ENCODE measurements at places on chromosomes 11 and 22.

DNA sequence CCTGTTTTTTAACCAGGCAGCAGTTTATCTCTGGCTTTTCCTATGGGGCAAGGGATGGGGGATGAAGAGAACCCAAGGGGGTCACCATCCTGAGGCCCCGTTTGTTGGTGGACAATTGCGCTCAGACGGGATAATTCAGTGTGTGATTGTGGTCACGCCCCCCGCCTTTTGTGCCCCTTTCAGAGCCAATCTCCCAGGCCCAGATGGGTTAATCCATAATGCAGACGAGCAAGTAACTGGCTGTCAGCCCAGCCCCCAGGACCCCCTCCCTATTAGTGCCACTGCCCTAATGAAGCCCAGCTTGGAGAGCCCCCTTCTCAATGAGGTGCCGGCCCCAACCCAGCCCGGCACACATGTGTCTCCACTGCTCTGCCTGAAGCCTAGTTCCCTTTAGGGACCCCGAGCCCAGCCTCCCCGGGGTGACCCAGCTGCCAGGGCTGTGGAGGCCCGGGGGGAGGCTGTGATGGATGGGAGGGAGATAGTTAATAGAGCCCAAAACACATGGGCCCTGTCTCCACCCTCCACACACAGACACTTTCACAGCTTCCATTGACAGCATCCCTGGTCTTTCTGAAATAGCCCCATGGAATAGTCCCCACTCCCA, 19.1 kb upstream of the ROBO3 start:
- DNase-seq: no peak

- DNase-seq: no peak
Measured at GRCh38 chr11:92500453-92500852, 275.8 kb downstream of the FAT3 start.

DNA sequence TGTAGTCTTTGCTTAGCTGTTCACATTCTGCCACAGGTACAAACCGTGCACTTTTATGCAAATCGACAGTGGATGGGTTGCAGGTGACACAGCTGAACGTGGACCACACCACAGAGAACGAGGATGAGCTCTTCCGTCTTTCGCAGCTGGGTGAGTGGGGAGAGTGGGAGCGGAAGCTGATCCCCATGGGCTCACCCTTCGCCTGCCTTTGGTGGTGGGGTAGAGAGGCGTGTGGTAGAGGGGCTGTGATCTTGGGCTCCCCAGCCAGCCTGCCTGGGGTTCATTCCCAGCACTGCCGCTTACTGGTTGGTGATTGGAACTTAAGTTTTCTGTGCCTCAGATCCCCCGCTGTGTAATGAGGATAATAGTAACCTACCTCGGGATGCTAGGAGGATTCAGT, 19.1 kb downstream of the TAB1 start:
- DNase-seq: no peak

GRCh38 chr11:82533628-82534327, 199.9 kb downstream of the FAM181B start:
- no peak for DNase-seq

GRCh38 chr11:20964985-20965384, 295.6 kb downstream of the NELL1 start:
- DNase-seq: no peak

DNA sequence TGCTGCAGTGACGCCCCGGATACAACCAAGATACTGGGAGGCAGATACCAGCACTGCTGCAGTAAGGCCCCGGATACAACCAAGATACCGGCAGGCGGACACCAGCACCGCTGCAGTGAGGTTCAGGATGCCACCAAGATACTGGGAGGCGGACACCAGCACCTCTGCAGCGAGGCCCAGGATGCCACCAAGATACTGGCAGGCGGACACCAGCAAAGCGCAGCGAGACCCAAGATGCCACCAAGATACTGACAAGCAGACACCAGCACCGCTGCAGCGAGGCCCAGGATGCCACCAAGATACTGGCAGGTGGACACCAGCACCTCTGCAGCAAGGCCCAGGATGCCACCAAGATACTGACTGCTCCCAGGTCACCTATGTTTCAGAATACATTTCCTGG, 225.2 kb downstream of the BRD1 start:
- no peak for DNase-seq

GRCh38 chr22:17838180-17838865, 64.1 kb upstream of the BID start:
- no peak for DNase-seq

GRCh38 chr11:105130189-105130813, 9.3 kb downstream of the CARD18 start:
- no peak for DNase-seq

DNA sequence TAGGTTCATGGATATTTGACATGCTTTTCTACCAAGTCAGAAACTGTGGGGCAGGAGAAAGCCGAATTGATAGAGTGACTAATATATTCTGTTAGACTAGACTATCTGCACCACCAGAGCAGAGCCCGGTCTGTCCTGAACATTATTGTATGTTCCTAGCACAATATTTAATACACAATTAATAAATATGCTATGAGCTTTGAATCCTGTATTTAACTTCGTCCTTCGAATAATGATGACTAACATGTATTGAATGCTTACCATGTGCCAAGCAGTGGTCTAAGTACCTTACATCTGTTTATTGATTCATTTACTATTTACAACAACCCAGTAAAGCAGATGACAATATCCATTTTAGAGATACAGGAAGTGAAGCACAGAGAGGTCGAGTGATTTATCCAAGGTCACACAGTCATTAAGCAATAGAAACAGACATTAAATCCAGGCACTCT, 44.8 kb upstream of the ANO3 start:
- DNase-seq: no peak

DNA sequence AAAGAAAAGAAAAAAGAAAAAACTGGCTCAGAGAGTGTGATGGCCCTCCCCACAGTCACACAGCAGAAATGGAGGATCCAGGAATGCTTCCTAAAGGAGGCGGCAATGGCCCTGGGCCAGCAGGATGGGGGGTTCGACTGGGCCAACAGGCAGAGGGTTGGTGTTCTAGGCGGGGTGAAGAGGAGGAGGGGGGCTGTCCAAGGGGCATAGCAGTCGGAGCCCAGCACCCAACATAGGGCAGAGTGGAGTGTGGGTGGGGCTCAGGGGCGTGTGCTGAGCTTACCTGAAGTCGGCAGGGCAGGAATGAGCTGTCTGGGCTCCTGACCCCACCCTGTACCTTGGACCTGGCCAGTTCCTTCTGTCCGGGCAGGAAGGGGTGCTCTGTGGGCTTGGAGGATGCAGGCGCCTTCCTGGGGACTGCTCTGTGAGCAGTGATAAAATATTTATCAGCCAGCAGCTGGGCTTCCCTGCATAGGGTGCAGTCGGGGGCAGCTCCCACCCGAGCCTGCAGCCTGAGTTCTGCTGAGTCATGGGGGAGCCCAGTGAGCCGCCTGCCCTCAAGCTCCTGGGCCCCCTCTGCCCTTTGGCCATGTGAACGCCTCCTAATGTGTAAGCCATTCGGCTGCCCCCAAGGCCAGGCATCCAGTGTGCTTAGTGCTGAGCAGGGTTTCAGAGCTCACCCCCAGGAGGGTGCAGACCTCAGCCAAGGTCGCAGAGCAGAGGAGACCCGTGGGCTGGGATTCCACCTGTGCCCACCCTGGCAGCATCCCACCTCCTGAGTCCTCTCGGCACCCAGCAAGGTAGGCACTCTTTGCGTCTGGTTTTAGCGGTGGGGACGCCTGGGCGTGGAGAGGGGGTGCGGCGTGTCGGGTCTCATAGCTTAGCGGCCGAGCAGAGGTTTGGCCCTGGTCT, 25.3 kb upstream of the PRR5 start:
- no peak for DNase-seq

GRCh38 chr11:30573951-30574350, 12.2 kb downstream of the MPPED2 start:
- no peak for DNase-seq

DNA sequence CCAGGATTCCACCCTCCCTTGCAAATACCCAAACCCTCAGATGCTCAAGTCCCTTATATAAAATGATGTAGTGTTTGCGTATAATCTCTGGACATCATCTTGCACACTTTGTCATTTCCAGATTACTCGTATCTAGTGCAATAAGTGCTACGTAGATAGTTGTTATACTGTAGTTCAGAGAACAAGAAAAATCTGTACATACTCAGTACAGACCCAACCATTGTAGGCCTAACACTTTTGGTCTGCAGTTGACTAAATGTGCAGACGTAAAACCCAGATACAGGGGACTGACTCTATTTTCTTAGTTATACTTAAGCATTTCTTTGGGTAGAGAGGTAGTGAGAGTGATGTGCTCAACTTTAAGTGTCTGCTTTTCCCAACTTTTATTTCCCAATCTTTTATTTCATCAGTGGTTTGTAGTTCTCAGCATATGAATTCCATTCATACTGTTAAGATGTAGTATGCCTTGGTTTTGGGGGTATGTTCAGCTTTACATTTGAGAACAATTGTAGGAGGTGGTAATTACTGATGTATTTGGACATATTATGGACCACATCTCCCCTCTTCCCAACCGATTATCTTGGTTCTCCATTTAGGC, 43.9 kb downstream of the DDX6 start:
- DNase-seq: no peak

GRCh38 chr22:19291580-19292457, at the start of gene CLTCL1:
TSS of gene CLTCL1 (minus strand) at chr22:19291719. CDS start at chr22:19291641, 78 bp downstream.
- DNase-seq: peak; percentile 84

GRCh38 chr11:78344676-78345075, 72.9 kb downstream of the GAB2 start:
- DNase-seq: no peak

- DNase-seq: peak; percentile 43
Measured at GRCh38 chr11:44556735-44557409, 8.6 kb upstream of the CD82 start.

DNA sequence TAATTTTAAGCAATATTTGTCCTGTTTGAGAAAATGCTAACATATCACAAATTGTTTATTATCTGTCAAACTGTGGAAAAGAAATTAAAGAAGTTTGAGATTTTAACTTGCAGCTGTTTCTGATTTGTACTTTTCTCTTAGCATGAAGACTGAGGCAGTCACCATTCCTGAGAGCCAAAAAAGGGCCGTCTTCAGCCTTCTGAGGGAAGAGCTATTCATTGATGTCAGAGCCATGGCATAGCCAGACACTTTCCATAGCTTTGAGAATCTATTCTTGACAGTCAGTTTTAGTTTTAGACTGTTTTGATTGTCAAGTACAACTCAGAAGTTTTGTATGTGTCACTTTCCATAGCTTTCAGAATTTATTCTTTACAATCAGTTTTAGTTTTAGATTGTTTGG, 32.1 kb downstream of the YAP1 start:
- DNase-seq: no peak

GRCh38 chr11:126318574-126319373, 14.9 kb downstream of the DCPS start:
- DNase-seq: no peak

GRCh38 chr11:65116370-65117205, 913 bp downstream of the ZNHIT2 start:
- no peak for DNase-seq

GRCh38 chr11:35825386-35825785, 118.5 kb upstream of the LDLRAD3 start:
- no peak for DNase-seq

- DNase-seq: peak; percentile 20
Measured at GRCh38 chr11:35352077-35352888, 67.1 kb downstream of the SLC1A2 start.

DNA sequence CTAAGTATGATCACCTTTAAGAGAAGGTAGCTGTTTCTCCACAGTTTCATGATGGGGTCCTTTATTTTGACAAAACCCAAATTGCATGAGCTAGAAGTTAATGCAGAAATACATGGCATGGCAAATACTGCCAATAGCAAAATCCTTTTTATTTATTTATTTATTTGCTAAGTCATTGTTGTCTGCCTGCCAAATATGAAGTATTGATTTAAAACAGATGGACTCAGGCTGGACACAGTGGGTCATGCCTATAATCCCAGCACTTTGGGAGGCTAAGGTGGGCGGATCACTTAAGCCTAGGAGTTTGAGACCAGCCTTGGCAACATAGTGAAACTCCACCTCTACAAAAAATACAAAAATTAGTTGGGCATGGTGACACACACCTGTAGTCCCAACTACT, 52.4 kb downstream of the LARGE2 start:
- no peak for DNase-seq

- DNase-seq: no peak
Measured at GRCh38 chr11:8917157-8917825, 6.3 kb downstream of the AKIP1 start.

DNA sequence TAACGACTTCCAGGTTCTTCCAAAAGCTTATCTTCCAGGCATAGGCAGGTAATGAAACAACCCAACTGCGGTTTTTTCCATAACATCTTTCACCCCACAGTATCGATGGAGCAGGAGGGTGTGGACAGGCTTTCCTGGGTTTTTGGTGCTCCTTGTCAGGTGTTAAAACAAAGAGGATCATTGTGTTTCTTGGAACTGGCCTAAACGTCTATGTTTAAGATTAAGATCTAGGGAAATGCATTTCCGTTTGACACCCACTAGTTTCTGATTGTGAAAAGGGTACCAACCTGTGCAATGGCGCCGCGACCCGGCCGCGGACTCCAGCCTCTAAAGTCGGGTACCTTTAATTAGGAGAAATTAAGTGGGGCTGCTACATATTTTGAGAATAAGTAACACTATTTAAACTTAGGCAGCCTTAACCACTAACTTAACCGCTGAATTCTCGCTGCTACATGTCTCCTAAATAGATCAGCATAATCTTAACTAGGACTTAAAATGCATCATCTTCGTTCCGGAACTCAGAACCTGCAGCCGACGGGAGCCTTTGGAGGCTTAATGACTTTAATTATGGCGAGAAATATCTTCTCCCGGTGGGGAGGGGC, 31.5 kb downstream of the C22orf31 start:
- no peak for DNase-seq

DNA sequence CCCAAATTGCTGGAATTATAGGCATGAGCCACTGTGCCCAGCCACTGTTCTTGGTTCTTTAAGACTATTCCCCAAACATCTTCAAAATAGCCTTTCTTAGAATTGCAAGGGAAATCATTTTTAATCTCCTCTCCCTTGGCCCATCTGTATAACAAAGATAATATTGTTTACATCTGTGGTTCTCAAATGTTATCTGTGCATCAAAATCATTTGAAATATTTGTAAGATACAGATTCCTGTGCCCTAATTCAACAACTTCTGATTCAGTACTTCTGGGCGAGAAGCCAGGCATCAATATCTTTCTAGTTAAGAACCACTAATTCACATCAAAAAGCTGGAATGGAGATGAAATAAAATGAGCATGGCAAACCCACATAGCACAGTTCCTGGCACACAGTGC, 83.0 kb downstream of the TMPRSS5 start:
- DNase-seq: no peak

DNA sequence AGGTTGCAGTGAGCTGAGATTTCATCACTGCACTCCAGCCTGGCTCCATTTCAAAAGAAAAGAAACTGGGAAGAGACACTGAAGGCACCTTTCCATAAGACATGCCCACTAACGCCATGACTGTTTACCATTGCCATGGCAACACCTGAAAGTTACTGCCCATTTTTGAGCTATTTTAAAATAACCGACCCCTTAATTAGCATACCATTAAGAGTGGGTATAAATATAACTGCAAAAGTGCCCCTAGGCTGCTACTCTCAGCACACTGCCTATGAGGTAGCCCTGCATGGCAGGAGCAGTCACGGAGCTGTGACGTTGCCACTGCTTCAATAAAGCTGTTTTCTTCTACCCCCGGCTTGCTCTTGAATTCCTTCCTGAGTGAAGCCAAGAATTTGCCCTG, 9.9 kb upstream of the RNASEH2C start:
- no peak for DNase-seq

GRCh38 chr11:72668629-72669347, 5.4 kb downstream of the PDE2A start:
- DNase-seq: no peak

GRCh38 chr11:70470127-70470526, 71.8 kb downstream of the CTTN start:
- peak; percentile 77 for DNase-seq
